ENCODE measurements at places on chromosomes 1 and 21.

DNA sequence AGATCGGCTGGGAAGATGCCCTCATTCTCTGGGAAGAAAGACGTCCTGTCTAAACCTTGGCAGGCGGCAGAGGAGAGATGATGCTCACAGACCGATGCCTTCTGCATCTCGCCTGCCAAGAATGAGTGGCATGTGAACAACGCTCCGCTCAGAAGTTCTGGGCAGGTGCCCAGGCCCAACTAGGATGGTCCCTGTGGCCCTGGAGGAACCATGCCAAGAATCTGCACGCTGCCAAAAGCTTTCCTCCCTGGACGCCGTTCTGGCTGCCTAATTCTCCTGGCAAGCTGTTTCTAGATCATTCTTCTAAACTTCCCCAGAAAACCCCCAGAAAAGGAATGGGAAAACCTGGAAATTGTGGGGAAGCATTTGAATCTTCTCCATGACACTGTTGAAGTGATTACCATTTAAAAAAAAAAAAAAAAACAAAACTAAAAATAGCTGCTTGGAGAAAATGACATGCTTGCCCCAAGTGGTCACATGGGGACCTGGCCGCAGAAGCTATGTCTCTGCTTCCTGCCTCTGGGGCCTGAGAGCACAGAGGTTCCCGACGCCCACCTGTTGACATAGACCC is 440.9 kb downstream of the PRDM2 start:
- no peak for DNase-seq

- no peak for DNase-seq
Measured at GRCh38 chr1:182713492-182713891, 29.1 kb upstream of the RGS8 start.

GRCh38 chr1:23575226-23575810 is 16.0 kb upstream of the ID3 start:
- no peak for DNase-seq

DNA sequence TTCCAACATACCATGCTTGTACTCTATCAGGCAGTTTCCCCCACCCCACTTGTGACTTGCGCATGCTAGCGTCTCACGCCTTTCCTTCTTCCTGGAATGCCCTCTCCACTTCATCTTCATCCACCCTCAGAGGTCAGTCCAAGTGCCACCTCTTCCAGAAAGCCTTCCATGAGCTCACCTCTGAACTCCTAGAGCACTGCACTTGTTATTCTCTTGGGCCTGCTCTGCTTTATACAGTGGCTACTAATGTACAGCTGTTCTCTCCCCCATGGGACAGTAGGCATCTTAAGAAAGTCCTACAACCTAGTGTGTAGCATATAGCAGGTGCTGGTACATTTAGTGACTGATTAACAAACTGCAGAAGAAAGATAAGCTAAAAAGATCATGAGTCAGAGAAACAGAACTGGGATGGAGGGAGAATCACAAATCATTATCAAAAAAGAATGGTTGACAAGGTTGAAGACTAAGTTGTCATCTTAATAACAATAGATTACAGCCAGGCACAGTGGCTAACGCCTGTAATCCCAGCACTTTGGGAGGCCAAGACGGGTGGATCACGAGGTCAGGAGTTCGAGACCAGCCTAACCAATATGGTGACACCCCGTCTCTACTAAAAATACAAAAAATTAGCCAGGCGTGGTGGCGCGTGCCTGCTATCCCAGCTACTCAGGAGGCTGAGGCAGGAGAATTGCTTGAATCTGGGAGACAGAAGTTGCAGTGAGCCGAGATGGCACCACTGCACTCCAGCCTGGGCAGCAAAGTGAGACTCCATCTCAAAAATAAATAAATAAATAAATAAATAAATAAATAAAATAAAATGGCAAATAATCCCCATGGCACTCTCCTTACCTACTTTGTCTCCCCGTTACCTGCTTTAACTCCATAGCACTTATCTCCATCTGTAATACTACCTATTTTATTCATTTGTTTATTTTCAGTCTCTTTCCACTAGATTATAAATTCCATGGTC is 16.3 kb upstream of the TSPAN1 start:
- no peak for DNase-seq

DNA sequence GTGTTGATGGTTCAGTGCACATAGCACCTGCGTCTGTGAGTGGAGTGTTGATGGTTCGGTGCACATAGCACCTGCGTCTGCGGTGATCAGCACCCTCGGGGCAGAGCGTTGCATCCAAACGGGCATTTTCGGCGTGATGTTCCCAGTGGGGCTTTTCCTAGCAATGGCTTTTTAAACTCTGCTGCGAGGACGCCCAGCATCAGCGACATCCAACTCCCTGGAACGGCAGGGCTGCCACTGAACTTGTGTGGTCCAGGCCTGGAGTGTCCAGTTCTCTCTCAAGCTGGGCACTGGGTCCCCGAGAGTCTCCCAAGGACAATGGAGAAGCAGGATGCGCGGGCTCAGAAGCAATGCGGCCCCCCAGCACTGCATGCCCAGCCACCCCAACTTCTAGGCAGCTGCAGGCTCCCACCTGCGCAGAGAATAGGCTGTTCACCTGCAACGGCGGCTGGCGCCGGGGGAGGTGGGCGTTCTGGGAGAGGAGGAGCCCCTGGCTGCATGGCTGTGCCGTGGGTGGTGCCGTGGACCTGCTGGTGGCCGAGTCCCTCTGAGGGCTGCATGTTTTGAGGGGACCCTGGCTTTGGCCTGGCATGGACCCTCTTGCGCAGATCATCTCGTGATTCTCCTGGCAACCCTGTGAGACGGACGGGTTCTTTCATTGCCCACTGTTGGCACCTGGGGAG is 10.1 kb upstream of the C1orf174 start:
- no peak for DNase-seq

DNA sequence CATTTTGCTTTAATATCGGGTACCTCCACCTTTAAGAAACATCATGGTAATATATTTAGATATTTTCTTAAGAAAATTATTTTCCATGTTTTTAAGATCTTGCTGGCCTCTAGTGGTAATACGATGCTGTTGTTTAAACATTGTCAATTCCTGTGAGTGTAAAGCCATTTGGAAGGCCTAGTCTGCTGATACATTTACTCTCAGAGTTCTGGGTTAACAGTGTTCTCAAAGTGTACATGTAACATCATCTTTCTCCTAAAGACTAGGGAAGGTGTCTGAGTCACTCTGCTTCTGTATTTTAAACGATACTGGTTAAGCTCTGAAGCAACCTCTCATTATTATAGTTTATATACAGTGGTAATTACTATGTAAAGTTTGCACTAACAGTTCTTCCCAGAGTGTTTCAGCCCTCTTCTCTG is 189.1 kb downstream of the RASAL2 start:
- DNase-seq = no peak

DNA sequence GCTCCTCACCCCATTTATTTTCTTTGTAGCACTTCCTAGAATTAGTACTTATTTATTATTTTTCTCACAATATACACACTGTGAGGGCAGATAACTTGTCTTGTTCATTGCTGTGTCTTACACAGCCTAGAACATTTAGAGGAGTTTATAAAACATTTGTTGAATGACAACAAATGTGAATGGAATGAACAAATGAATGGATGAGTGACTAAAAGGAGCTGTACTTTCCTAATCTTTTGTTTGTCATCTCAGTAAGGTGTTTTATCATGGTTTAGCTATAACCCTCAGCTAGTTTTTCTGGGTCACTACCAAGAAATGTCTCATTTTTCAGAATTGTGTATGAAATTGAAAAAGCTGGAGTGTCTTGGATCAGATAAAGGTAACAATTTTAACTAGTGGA is 239.3 kb upstream of the KCNK2 start:
- DNase-seq = no peak

- peak; percentile 59 for DNase-seq
Measured at GRCh38 chr1:235336903-235337302, 8.5 kb downstream of the GGPS1 start.

GRCh38 chr1:100347009-100347966 is 5.0 kb upstream of the CDC14A start:
- DNase-seq = no peak

DNA sequence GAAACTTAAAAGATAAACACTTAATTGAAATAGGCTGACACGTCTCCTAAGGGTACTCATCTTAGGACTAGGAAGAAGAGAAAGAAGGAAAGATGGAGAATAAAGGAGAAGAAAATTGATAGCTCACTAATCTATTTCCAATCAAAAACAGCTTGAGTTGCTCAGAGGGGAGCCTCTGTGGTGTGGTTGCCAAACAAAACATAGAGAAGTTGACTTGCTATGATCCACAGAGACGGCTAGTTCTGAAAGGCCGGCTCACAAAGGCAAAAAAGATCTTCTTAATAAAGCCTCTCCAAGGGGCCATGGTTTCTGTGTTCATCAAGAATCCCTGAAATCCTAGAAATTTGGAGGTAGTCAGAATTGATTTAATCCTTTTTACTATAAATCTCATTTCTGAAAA is 644.1 kb downstream of the LMO4 start:
- DNase-seq = no peak

GRCh38 chr1:54241364-54241763 is 41.4 kb downstream of the MRPL37 start:
- no peak for DNase-seq

DNA sequence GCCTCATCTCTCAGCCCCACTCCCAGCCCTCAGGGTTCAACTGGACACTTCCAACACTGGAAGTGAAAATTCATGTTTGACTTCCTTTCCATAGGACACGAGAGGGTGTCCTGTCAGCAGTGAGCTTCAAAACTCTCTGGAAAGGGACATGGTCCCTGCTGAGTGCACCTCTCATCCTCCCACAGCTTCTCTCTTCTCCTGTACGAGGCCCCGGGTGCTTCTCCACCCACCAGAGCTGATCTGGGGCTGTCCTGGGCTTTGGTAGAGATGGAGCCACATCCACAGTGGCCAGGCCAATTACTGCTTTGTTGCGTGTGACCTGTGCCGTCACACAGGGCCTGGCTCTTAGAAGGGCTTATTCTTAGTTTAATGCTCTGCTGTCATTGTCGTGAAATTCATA is 182.3 kb downstream of the RRAGC start:
- DNase-seq = no peak

DNA sequence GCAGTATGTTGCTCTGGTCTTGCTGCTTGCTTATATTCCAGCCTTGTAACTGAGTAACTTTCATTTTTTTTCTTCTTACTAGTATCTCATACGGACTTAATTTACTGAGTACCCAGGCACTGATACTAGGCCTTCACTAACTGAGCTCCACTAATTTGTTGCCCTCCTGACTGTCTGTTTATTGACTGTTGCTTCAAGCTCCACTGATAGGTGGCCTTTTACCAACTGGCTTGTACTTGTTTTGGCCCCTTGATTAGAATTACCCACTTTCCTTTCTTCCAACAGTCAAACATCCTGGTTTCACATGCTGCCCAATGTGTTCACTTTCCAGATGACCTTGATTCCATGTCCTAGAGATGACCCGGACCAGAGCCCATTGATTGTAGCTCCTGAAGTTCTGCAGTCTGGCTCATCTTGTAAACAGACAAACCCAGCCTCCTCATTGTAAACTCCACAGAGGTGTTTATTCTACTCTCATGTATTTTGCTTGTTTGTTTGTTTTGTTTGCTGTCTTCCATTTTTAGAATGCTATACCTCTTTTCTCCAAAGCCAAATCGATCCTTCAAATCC is 27.7 kb downstream of the RGS1 start:
- DNase-seq = no peak

GRCh38 chr1:163397451-163398200 is 75.9 kb downstream of the NUF2 start:
- DNase-seq = no peak

DNA sequence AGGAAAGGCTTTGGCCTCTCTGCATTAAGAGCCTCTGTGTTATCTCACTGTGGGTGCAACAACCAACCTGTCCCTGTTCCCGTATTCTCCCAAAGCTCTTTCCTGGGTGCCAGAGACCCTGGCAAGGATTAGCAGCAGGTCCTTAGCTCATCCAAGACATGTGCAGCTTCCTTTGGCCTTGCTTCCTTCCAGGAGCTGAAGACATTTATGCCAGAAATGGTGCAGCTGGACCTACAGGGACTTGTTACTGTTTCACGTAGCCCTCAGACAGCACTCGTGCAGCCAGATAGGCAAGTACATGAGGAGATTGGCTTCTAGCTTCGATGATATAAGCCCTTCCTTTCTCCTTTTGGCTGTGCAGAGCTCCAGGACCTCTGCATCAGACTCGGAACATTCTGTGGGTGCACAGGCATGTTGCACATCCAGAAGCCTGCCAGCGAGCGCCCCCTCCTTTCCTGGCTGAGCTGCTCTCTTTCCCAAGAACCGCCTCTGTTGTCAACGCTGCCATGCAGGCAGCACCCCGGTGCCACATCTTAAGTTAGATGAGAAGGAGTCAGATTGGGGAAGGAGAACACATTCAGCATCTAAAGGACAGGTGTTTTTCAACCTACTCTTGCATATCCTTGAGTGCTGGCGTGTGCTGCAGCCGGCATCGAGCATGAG is 284.5 kb upstream of the PLXNA2 start:
- DNase-seq = no peak

- no peak for DNase-seq
Measured at GRCh38 chr1:22803833-22804232, 93.2 kb downstream of the EPHB2 start.

GRCh38 chr1:5223206-5223605 is 568.8 kb downstream of the AJAP1 start:
- no peak for DNase-seq

- DNase-seq = peak; percentile 61
Measured at GRCh38 chr21:36330904-36331303, 10.9 kb downstream of the MORC3 start.

DNA sequence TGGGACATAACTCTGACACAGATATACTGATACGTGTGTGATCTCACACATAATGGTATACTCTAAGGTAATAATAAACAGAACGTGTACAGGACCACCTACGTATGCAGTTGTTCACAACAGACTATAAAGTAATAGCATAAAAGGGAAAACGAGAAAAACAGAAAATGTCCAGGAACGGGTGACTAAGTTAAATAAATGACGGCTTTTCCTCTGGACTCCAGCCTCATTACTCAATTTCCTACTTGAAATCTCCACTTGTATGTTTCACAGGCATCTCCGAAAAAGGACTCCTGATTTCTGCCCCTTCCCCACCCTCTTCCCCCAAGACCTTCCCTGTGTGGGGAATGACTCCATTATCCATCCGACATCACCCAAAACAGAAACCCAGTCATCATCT is 95.1 kb downstream of the JAK1 start:
- no peak for DNase-seq

DNA sequence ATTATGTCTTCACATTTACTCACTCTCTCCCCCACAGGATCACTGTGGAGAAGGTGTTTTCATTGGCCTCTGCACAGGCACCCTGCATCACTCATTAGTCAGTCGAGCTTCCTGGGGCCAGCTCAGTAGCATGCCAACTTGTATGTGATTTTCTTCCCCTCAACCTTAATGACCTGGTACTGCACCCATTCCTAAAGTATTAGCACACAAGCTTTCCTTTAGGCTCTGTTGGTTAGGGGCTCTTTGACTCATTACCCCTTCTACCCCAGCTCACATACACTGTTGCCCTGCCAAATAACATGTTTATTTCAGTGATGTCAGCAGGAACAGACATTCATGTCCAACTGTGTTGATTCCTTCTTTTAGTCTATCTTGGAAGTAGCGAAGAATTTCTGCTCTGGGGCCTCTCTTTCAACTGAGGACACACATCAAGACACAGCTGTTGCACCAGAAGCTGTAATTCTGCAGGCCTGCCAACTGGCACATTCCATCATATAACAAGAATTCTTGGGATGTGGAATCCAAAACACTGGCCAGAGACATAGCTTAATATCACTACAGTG is 603.5 kb upstream of the ADAMTS5 start:
- DNase-seq = no peak

- no peak for DNase-seq
Measured at GRCh38 chr1:172107316-172107975, 266.1 kb downstream of the DNM3 start.

Measured in CD4-positive, alpha-beta T cell treated with Interleukin-2 at 100 ng/mL for 4 hours (primary cell).